ENCODE measurements at places on chromosomes 3 and 15. TPM values are rescaled to one million over a fixed set of nuclear protein-coding genes. Genes with fewer than 3 reads are reported as not detected.
A peak's percentile ranks its signal among the peaks of the same experiment; 100 is the strongest.

The STRIT1 gene
- total RNA-seq, result not detected

The PLSCR4 gene
- 5.6 TPM for total RNA-seq

The IQCF5 gene
- total RNA-seq, result not detected

The TP63 gene
- total RNA-seq, result not detected

DNA sequence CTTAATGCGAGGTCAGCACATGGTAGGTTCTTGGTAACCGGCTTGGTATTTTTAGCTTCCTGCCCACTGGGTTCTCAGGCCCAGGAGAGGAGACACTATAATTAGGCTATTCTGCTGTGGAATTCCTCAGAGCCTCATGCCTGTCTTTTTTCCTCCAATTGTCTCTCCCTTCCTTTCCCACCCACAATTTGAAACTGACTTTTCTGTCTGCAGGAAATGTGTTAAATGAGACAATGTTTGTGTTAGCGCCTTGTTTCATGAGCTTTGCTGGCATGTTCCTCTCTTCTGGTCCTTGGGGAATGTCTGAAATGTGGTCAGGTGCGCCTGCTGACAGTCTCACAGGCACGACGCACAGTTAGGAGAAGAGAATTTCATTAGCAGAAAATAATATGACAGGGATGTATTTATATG is 223.6 kb upstream of the CTNNB1 start:
- DNase-seq, result no peak

GRCh38 chr3:193996641-193997089 is 139.3 kb upstream of the HES1 start:
- no peak for DNase-seq

DNA sequence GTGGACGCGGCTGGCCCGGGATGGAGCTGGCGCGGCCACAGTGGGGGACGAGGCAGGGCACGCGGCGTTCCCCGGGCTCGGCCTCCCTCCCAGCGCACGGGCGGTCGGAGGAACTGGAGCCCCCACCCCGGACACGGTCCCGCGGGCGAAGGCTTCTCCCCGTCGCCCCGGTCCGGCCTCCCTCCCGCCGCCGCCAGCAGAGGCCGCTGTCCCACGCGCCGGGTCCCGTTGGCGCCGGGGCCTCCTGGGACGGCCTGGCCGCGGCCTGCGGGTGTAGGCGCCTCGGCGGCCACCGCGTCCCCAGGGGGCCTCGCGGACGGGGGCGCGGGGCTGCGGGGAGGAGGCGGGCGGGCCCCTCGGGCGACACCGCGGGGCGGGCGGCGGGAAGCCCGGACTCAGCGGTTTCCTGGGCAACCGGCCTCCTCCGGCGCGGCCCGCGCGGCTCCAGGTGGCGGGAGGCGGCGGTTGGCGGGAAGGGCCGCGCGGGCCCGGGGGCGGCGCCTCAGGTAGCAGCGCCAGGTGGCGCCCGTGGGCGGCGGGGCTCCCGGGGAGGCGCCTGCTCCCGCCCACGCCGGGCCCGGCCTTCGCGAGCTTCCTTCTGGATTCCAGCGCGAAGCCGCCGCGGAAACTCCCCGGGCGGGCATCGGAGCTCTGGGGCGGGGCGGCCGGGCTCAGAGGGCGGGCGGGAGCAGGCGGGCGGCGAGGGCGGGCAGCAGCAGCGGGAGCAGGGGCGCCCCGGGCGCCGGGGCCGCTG is 26.7 kb downstream of the MELTF start:
- DNase-seq, result peak; percentile 74

- no peak for DNase-seq
These were observed 33.8 kb downstream of the MBNL1 start for GRCh38 chr3:152302521-152303021.

DNA sequence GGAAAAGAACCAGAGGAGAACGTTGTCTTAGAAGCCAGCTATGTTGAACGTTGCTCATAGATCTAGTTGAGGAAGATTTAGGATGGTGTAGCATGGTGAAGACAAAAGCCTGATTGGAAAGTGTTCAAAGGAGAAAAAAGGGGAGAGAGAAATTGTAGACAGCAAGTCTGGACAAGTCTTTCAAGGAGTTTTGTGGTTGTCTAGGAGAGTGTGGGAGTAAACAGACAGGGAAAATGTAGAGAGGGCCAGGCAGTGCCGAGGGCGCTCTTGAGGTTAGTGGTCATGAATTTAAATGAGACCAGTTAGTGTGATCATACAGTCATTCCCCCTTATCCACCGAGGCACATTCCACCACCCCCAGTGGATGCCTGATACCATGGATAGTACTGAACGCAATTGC is 167.5 kb upstream of the IL12A start:
- peak; percentile 74 for DNase-seq

- DNase-seq, result no peak
These were observed 44.6 kb upstream of the P3H2 start for GRCh38 chr3:190165253-190165652.

- no peak for DNase-seq
These were observed 40.8 kb downstream of the RARB start for GRCh38 chr3:25468866-25469319.

DNA sequence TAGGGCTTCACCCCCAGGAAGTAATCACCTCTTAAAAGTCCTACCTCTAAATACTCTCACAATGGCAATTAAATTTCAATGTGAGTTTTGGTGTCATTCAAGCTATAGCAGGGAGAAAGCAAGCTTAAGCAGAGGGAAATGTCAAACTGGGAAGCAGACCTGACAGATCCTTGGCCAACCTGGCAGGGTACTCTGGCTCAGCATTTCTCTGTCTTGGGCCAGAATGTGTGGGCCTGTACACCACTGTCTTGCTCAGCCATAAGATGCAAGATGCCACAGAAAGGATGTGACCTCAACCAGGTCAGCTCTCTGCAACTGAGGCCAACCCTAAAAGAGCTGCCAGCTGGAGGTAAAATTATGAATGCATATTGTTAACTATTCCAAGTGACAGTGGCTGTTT is 130.6 kb upstream of the CMC1 start:
- DNase-seq, result no peak

GRCh38 chr15:56040081-56041035 is 46.9 kb upstream of the NEDD4 start:
- DNase-seq, result peak; percentile 83

GRCh38 chr3:14275962-14276909 is 97.6 kb downstream of the LSM3 start:
- no peak for DNase-seq

DNA sequence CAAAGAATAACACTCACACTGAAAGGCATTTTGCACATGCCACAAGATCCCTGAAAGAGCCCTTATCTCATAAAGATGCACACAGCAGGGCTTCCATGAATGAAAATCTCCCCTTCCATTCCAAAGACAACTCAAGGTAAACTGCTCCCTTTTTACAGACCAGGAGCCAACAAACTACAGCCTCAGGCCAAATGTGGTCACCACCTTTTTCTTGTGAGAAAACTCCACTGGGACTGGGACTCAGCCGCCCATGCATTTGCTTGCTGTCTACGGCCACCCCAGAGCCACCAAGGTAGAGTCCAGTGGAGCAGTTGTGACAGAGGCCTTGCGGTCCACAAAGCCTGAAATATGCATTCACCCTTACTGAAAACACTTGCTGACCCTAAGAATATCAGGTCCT is 334.8 kb downstream of the OCA2 start:
- DNase-seq, result no peak

DNA sequence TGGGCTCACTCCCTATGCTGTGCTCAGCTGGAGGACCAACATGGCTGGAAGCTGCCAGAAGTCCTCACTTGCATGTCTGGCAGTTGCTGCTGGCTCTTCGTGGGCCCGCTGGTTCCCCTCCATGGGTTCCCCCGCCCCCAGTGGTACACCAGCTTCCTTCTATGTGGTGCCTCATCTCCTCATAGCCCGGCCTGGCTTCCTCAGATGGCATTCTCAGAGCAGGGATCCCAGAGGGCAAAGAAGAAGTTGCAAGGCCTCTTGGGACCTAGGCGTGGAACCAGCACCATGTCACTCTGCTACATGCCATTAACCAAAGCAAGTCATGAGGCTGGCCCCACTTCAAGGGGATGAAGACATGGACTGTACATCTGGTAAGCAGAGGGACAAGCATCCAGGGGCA is 2.9 kb upstream of the CFAP92 start:
- DNase-seq, result no peak

All from Caki2 (cell line).